Ovary (tissue), 10 donors: ENCODE measurements at places on chromosomes 5 and 9. TPM values are rescaled to one million over a fixed set of nuclear protein-coding genes. Genes with fewer than 3 reads are reported as not detected.

Gene HK3
- total RNA-seq, result 1.9 TPM

GRCh38 chr9:89531766-89532165, 33.9 kb upstream of the SEMA4D start:
- no peaks in the 10 kb centered on the region for H3K4me1 ChIP-seq
- H3K27me3 ChIP-seq, result no peaks in the 10 kb centered on the region
- no peak for DNase-seq
- no peak overlapping the region for H3K4me3 ChIP-seq
- H3K36me3 ChIP-seq, result no peaks in the 10 kb centered on the region

DNA sequence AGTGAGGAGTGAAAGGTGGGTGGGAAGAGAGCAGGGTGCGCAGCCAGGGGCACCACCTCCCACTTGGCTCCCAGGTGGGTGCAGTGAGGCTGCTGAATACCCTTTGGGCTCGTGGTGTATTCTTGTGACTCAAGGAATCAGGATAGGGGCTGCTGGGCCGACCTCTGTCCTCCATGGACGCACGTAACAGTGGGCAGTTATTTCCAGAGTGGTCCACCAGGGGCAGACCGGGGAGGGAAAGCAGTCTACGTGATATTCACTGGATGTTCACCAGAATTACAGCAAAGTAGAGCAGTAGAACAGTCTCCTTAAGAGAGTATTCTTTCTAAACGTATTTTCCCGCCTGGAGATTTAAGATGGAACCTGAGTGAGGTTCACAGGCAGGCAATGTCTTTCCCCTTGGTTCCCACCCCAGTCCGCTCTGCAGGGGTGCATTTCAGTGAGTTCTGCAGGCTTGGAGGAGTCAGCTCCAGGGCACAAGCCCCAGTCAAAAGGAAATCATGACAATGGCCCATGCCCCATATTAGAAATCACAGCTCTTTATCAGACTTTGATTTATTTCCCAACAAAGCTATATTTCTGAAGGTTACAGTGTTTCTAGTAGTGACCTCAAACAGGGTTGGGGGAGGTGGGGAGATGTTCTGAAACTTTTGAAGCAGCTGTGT, 88.7 kb downstream of the SYK start:
- no peak for DNase-seq
- no peaks in the 10 kb centered on the region for H3K4me1 ChIP-seq
- H3K36me3 ChIP-seq, result no peaks in the 10 kb centered on the region
- H3K27ac ChIP-seq, result no peak overlapping the region
- no peaks in the 10 kb centered on the region for H3K27me3 ChIP-seq

- H3K4me3 ChIP-seq, result no peak overlapping the region
- H3K36me3 ChIP-seq, result no peaks in the 10 kb centered on the region
- peaks cover 2% of the 10 kb centered on the region for H3K4me1 ChIP-seq
- no peak for DNase-seq
- H3K27me3 ChIP-seq, result no peaks in the 10 kb centered on the region
Observed at GRCh38 chr9:126919193-126919592, 4.6 kb downstream of the RALGPS1 start.

GRCh38 chr5:2738156-2738699, 13.2 kb downstream of the IRX2 start:
- DNase-seq, result no peak
- no peaks in the 10 kb centered on the region for H3K36me3 ChIP-seq
- H3K27me3 ChIP-seq, result no peaks in the 10 kb centered on the region
- no peak overlapping the region for H3K4me3 ChIP-seq

DNA sequence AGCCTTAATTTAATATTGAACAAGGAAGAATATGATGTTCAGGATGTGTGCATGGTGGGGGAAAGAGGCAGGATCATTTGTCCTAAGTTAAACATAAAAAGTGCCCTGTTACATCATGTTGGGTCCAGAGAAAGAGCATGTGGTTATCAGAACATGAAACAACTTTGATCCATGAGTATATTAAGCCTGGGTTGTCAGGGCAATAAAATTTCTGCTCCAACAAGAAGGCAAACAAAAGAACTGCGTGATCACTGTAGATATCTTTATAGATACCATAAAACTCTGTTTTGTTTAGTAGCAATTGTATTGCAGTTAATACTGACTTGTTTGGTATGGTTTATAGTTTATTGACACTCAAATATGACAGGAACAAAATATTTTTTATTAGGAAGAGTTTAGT, 35.2 kb downstream of the PCA3 start:
- H3K4me1 ChIP-seq, result no peaks in the 10 kb centered on the region
- no peak for DNase-seq
- H3K4me3 ChIP-seq, result no peak overlapping the region
- no peaks in the 10 kb centered on the region for H3K27me3 ChIP-seq
- H3K27ac ChIP-seq, result no peak overlapping the region
